ENCODE measurements at places on chromosomes 1 and 21. TPM values are rescaled to one million over a fixed set of nuclear protein-coding genes. Genes with fewer than 3 reads are reported as not detected.

DNA sequence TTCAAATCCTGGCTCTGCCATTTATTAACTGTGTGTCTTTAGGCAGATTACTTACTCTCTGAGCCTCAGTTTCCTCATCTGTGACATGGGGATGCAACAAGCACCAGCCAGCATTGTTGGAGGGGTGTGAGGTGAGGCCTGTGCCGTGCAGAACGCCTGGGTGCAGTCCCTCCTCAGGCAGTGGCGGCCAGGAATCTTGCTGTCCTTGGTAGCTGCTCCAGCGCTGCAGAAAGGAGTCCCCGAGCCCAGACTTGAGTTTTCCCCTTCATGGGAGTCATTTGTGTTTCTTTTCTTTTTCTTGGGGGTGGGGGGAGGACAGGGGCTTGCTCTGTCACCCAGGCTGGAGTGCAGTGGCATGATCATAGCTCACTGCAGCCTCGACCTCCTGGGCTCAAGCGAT, 46.6 kb downstream of the DISP3 start:
- no peak for DNase-seq

DNA sequence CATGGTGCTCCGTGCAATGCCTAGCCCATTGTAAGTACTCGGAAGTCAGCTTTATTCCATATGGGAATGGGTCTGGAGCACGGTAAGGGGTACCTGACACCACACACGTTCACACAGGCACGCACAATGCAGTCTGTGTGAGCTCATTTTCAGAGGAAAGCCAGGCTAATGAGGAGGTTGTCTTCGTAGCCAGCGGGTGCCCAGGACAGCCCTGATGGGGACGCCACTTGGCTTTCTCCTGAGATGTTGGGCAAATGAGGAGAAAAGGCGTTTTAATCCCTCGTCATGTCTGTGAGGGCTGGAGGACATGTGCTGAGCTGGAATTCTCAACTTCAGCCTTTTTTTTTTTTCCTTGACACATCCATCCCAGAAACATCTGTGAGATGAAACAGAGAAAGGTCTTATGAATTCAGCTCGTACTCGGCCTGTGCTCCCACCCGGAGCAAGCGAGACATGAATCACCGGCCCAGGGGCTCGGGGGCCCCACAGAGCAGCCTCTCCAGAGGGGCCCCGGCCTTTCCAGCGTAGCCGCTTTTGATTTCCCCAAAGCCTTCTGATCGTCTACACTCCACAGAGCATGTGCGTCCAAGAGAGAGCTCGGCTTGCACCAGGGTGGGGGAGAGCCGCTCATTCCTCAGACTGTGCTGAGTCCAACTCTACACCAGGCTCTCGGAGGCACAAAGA, 125.1 kb downstream of the EPHB2 start:
- no peak for DNase-seq

GRCh38 chr21:34845521-34846451, 177.0 kb downstream of the CLIC6 start:
- DNase-seq: no peak

- no peak for DNase-seq
Measured at GRCh38 chr1:165218731-165219130, 137.8 kb downstream of the LMX1A start.

DNA sequence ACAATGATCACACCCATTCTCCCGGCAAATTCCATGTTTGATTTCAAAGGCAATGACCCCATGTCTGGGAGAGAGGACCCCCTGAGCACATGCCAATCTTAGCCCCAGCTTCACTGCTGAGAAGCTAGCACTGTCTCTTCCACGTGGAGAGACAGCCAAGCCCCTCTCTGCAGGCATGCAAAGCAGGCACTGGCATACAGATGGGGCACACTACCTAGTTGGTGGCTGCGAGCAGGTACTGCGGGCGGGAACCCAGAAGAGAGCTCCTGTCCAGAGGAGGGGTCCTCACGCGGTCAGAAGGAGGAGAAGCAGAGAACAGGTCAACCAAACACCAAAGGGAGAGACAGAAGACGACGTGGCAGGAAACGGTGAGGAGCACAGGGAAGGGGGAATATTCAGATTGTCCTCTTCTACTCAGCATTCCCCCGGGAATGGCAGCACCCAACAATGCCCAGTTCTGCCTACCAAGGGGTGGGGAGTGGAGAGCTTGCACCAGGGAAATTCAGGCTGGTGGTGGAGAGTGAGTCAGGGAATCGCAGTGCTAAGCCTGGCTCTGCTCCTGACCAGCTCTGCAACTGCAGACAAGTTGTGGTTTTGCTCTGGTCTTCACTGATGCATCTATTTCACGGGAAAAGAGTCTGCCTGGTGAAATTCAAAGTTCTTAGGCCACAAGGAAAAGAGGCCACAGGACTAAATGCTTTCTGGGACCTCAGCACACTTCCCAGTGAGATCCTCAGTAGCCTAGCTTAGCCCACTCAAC, 48.1 kb upstream of the GOLT1A start:
- DNase-seq: no peak

- DNase-seq: no peak
Measured at GRCh38 chr1:7984811-7985210, 23.3 kb downstream of the PARK7 start.

Gene IGSF3
- polyA plus RNA-seq: 15.9 TPM

Gene COL24A1
- polyA plus RNA-seq: 0.04 TPM

Gene HRNR
- not detected for polyA plus RNA-seq
